ENCODE measurements at places on chromosomes 3 and 15. TPM values are rescaled to one million over a fixed set of nuclear protein-coding genes. Genes with fewer than 3 reads are reported as not detected.

- H3K36me3 ChIP-seq, result no peaks in the 10 kb centered on the region
- no peak overlapping the region for H3K4me3 ChIP-seq
- peaks cover 49% of the 10 kb centered on the region for H3K4me1 ChIP-seq
- no peaks in the 10 kb centered on the region for H3K27me3 ChIP-seq
- no peak for DNase-seq
Observed at GRCh38 chr3:194279101-194279500, 72.0 kb downstream of the CPN2 start.

GRCh38 chr15:31997711-31998110, 32.6 kb upstream of the CHRNA7 start:
- no peaks in the 10 kb centered on the region for H3K27me3 ChIP-seq
- no peaks in the 10 kb centered on the region for H3K36me3 ChIP-seq
- H3K4me3 ChIP-seq, result no peak overlapping the region
- H3K27ac ChIP-seq, result no peak overlapping the region

- no peak overlapping the region for H3K27ac ChIP-seq
- no peaks in the 10 kb centered on the region for H3K27me3 ChIP-seq
- peaks cover 3% of the 10 kb centered on the region for H3K4me1 ChIP-seq
- H3K4me3 ChIP-seq, result no peak overlapping the region
Observed at GRCh38 chr15:50053055-50053856, 65.8 kb downstream of the ATP8B4 start.

GRCh38 chr15:56320861-56321260, 44.4 kb upstream of the TEX9 start:
- H3K27ac ChIP-seq, result no peak overlapping the region
- no peaks in the 10 kb centered on the region for H3K27me3 ChIP-seq
- H3K36me3 ChIP-seq, result no peaks in the 10 kb centered on the region
- no peak overlapping the region for H3K4me3 ChIP-seq

Gene PCLAF
- total RNA-seq, result not detected

Gene CYP8B1
- not detected for total RNA-seq

Gene TRPM1
- total RNA-seq, result not detected
